MM.1S (cell line): ENCODE measurements at places on chromosomes 6 and 20.

- DNase-seq: no peak
Measured at GRCh38 chr20:35443003-35443402, 5.0 kb upstream of the GDF5 start.

DNA sequence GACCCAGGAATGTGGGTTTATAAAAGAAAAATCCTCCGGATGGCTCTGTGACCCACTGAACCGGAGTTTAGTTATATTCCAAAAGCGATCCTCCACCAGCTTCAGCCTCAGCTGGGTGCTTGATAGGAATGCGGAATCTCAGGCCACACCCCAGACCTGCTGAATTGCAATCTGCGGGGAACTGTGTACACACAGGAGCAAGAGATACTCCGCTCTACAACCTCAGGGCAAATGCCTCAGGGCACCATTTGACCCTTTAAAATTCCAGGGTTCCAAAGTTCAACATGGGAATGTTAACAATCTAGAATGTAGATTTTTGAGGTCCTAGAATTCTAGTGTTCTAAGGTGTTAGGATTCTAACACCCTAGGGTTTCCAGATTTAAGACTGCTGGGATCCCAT lies 10.8 kb downstream of the BPIFA2 start:
- no peak for DNase-seq

- peak; percentile 86 for DNase-seq
Measured at GRCh38 chr6:133377219-133377618, 136.1 kb downstream of the EYA4 start.

DNA sequence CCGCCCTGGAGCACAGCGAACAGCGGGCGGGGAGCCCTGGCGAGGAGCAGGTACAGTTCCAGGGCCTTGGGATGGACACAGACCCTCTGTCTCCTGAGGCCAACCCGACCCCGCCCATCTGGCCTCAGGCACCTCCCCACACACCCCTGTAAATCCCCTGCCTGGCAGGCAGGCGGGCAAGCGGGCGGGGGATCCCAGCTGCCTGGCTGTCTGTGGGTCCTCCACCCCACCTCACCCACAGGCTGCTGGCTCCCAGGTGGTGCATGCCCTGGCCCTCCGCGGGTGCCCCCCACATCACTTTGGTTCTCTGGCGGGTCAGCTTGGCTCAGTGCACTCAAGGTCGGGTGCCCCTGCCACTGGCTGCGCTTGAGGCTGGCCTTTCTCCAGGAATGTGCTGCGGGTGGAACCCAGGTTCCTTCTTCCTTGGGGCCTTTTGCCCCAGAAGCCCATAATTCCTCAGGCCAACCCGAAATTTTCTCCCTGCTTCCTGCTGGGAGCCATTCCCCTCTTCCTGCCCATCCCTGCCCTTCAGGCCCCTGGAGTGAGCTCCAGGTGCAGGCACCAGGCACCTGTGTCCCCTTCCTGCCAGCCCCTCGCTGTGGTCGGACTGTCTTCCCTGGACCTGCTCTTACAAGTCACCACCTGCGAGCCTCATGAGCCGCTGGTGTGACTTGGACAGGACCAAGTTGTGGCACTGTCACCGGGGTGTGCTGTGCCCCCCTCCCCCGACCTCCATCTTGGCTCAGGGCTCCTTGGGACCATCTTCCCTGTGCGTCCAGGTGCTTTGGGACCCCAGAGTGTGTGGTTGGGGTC lies 5.3 kb upstream of the TNFRSF6B start:
- no peak for DNase-seq

DNA sequence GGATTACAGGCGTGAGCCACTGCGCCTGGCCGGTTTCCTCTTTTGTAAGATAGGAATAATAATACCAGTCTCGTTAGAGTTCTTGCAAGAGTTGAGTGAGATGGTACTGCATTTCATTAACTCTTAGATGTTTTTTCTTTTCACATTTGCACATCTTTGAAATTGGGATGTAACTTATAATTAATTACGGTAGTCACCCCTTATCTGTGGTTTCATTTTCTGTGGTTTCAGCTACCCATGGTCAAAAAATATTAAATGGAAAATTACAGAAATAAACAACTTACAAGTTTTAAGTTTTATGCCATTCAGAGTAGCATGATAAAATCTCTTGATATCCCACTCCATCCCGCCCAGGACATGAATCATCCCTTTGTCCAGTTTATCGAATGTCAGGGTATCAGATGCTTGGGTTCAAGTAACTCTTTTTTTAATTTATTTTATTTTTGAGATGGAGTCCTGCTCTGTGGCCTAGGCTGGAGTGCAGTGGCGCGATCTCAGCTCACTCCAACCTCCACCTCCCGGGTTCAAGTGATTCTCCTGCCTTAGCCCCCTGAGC lies 15.4 kb downstream of the PTK7 start:
- DNase-seq: no peak

- no peak for DNase-seq
Measured at GRCh38 chr6:149895048-149895590, 2.8 kb downstream of the RAET1E start.

DNA sequence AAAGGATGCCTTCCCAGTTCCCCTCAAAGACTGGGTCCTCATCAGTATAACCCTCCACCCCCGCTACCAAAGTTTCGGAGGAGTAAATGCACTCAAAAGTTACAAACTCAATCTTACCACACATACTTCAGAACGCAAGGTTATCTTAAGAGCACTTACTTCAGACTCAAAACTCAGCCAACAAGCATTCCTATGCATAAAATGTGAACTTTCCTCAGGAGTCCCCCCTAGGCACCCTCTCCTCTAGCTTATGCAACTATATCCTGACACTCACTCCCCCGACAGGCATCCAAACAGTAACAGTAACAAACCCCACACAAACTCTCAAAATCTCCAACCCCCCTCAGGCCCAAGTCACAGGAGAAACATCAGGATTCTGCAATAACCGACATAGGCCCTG lies 11.1 kb upstream of the ADTRP start:
- DNase-seq: no peak

DNA sequence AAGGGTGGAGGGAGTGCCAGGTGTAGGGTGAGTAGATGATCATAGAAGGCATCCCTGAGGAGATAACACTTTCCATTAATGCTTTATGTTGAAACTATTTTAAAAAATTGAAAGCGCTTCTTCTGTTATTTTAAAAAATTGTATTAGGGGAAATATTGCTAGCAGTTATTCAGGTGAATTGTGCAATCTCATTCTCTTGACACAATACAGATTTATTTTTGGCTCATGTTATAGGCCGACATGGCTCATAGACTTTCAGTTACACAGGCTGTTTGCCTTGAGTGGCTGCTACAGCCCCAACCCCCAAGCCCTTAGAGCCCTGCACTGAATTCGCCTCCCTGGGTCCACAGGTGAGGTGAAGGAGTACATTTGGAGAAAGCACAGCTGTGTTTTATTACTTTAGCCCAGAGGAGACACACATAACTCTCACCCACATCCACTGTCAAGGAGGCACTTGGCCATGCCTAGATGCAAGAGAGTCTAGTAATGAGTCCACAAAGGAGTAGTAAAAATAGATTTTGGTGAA lies 228.2 kb downstream of the RFPL4B start:
- DNase-seq: no peak

- no peak for DNase-seq
Measured at GRCh38 chr6:134379076-134379475, 61.2 kb upstream of the SGK1 start.

DNA sequence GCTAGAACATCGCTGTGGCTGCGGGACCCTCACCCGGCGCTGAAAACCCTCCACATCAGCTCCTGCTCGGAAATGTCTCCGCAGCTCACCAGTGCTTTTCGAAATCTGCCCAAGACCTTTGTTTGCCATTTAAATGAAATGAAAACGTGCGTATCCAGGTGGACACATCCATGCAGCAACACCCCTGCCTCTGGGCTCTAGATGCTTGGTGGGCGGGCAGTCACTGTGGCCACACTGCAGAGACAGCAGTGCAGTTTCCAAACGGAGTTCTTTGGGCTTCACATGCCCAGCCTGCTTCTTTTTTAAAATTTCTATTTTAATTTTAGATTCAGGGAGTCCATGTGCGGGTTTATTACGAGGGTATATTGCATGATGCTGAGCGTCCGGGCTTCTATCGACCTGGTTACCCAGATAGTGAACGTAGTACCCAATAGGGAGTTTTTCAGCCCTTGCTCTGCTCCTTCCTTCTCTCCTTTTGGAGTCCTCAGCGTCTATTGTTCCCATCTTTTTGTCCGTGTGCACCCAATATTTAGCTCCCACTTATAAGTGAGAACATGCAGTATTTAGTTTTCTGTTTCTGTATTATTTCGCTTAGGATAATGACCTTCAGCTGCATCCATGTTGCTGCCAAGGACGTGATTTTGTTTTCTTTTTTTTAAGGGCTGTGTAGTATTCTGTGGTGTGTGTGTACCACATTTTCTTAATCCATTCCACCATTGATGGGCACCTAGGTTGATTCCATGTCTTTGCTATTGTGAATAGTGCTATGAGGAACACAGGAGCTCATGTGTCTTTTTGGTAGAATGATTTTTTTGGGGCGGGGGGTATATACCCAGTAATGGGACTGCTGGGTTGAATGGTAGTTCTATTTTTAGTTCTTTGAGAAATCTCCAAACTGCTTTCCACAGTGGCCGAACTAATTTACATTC lies 4.8 kb upstream of the TUBB2B start:
- DNase-seq: no peak

DNA sequence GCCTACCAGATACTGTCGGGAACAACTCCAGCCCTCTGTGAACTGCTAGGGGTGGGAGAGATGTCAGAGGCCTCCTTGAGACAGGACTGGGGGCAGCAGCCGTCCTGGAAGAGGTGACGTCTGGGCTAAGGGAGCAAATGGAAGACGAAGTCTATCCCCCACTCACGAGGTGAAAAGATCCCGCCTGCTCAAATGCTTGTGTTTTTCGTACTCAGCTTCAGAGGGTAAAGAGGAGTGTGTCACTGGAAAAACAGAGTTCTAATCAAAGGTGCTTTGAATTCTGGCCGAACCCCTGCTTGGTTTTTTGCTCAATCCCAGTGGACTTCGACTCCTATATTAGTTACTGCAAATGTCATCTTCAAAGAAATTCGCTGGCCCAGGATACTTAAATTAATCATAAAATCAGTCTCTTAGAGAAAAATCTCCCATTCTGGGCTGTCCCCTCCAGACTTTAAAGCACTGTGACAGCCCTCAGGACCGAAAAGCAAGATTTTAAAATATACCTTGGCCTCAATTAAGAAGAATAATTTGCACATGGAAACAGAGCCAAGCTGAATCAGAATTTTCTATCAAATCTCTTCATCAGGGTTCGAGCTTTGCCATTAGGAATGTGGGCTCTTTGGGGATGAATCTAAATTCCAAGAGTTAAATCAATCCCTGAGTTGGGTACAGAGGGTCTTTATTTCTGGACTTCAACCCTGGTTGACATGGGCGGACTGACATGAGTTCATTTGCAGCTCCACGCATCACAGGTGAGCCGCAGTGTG lies 61.8 kb upstream of the AFDN start:
- DNase-seq: no peak

DNA sequence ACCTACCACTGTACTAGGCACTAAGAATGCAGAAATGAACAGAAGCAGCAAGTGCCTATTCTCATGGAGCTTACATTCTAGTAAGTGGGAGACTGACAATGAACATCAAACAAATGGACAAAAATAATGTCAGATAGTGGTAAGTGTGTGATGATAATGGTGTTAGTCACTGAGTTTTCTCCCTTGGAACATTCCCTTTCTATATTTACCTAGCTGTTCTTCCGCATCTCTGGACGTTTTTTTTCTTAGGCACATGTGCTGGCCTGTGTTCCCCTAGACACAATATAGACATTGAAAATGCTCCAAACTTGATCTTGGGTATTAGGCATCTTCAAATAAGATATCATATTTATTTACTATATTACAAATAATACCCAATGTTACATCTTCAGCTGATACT lies 218.1 kb upstream of the GJE1 start:
- DNase-seq: no peak

- DNase-seq: no peak
Measured at GRCh38 chr6:167501831-167502385, 177.0 kb downstream of the TTLL2 start.

DNA sequence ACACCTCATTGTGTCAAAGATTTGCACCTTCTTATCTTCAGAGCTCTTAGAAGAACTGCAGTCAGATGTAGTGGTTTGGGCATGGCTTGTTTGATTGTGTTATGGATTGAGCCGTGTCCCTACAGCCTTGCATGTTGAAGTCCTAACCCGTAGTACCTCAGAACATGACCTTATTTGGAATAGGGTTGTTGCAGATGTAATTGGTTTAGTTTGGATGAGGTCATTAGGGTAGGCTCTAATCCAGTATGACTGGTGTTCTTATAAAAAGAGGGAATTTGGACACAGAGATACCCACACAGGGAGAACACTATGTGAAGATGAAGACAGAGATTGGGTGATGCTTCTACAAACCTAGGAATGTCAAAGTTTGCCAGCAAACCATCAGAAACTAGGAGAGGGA lies 35.4 kb upstream of the PHACTR2 start:
- DNase-seq: no peak

- DNase-seq: no peak
Measured at GRCh38 chr20:57809661-57810172, 99.9 kb upstream of the PMEPA1 start.

DNA sequence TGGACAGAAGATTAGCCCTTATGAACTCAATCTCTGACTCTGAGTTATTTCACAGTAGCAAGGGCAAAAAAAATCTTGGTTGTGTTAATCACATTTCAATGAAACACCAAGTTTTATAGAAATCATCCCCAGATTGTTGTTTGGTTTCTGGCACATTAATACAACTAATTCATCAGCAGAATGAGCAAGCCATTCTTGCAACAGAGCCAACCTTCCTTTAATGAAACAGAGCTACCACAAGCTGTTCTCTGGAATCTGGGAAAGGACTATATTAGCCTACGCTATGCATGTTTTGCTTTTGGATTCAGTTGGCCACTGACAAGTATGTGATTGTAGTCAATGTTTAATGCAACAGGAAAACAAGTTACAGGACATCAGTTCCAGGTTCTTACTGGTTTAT lies 13.8 kb upstream of the POPDC3 start:
- DNase-seq: no peak

DNA sequence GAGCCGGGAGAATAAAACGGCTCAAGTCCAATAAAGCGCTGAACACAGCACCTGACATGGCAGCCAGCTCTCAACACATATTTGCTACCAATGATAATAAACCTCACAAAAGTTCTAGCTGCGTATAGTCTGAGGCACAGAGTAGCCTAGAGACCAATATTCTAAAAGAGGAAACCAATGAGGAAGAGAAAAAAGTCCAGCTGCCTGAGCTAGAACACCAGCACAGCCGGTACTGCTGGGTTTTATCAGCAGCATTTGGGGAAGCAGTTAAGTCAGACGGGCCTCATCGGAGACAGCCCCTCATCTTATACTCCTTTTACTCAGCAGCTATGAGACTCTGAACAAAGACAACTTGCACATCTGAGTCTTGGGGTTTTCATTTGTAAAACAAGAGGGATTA lies 2.4 kb upstream of the RTF2 start:
- DNase-seq: no peak

DNA sequence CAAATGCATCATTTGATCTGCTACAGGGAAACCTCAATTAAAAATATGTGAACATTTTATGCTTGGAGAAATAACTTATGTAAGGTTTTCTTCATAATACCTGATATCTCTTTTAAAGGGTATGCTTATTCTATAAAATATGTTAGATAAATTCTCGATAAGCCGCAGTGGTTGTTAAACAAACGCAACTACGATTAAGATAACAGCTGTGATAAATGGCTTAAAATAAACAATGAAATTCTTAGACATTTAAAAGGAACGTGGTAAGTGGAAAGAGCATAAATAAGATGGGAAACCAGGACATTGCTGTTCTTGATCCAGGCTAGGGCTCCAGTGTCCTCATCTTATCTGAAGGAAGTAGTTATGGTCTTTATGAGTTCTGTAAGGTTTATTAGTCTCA lies 415.9 kb downstream of the CD83 start:
- DNase-seq: no peak
